ENCODE measurements at places on chromosomes 7 and 10.

- DNase-seq = no peak
Measured at GRCh38 chr7:16684935-16685334, 39.0 kb downstream of the BZW2 start.

GRCh38 chr10:6388261-6388893, 185.6 kb downstream of the PFKFB3 start:
- DNase-seq = no peak

DNA sequence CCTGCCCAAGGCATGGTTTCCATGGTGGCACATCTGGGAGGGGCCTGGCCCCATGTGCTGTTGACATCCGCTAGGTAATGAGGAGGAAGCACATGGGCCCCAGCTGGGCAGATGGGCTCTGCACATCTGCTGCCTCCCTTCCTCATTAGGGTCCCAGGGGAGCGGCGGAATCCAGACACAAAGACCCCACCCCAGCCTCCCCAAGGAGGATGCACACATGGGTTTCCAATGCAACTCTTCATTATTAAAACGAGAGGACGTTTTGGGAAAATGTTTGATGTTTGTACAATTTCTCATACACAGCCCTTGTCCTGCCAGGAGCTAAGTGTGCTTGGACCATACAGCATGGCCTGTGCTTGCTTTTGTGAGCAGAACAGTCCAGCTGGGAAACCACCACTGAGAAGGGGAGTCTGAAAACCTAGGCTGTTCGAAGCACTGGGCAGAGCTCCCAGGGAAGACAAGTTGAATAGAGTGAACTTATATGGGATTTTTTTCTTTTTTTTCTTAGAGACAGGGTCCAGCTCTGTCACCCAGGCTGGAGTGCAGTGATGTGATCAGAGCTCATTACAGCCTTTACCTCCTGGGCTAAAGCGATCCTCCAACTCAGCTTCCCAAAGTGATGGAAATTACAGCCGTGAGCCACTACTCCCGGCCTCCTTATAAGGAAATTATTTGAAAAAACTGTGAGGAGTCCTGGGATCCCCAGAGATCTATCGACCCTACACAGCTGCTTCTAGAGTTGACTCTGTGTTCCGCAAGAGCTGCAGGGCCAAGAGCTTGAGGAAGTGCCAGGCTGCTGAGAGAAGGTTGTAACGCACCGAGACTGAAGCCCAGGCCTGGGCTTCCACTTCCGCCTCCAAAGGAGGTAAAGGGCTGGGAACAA, 23.4 kb downstream of the FAM107B start:
- no peak for DNase-seq

DNA sequence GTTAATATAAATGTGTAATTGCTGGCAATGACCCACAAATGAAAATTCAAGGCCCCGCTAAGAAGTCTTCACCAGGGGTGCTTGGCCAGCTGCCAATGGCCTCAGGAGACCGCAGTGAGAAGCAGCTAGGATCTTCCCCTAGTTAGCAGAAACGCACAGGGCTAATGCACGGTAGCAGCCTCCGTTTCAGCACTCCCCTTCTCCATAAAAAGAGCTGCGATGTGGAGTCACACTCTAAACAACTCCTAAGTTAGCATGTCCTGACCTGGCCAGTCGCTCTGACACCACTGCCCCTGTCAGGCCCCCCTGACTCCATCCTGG, 139.0 kb downstream of the SEPTIN14 start:
- no peak for DNase-seq

DNA sequence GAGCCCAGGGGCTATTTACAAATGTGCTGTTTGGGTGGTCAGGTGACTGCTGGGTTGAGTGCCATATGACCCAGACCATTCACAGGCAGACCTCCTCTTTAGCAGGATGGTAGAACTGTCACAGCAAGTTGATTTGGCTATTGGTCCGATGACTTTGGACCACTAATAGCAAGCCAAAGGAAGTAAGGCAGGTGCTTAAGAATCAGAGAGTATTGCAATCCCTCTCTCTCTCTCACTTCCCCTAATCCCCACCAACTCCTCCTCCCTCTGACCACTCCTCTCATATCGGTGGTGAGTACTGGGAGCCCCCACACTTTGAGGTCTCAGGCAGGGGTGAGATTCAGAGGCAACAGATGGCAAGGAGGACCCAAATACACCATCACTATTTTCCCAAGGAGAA, 165.3 kb downstream of the TRIL start:
- DNase-seq = no peak

- no peak for DNase-seq
Measured at GRCh38 chr7:120254845-120255244, 18.1 kb upstream of the KCND2 start.

DNA sequence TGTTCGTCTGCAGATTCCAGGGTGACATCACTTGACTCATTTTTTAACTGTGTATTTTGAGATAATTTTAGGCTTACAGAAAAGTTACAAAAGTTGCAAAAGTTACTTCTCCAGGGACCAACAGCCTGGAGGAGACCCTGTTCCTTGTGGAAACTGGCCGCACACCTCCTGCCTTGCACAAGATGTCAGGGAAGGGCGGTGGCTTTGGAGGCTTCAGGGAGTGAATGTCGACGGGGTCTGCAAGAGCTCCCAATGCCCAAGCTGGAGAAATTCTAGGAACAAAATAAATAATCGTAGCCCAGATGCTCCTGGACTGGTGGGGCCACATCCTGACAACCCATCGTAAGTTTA, 62.2 kb upstream of the FAM20C start:
- DNase-seq = no peak

GRCh38 chr7:92025260-92025659, 84.6 kb downstream of the AKAP9 start:
- peak; percentile 58 for DNase-seq

GRCh38 chr7:27229448-27229847, 13.2 kb upstream of the EVX1 start:
- no peak for DNase-seq

GRCh38 chr7:106220307-106220706, 64.5 kb downstream of the NAMPT start:
- DNase-seq = no peak

DNA sequence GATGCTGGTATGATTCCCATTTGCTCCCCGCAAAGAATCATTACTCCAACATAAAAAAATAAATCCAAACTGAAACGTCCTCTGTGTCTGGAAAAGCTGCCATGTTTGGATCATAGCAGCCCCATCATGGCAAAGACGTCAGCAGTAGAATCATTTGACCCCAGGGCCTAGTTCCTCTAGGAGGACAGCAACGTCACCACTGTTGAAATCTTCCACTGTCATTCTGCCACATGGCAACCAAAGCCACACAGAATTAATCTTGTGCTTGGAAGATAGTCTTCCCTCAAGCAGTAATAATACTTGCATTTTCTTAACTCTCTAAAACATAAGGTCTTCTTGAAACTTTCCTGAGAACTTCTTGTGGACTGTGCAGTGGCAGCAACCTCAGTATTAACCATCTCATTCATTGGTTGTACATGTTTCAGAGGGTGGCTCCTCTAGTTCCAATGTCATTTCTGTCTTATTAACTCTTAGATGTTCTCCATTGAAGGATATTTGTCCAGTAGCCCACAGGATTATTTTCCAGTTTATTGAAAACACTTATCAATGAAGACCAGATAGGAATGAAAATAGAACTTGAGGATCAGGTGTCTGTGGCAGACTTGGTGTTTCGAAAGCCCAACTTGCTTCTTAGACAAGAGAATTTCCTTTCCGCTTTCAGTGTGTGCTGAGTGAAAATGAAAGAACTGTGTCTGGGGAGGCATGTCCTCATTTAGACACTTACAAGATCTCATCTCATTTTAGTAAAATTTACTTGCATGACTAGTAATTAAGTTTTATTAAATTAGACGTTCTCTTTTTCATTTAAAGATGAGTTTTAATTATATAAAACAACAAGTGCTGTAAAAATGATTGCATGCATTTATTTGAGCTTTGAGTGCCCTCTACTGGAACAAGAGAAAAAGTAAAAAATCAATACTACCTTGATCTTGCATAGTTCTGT, 28.9 kb upstream of the INHBA start:
- no peak for DNase-seq

DNA sequence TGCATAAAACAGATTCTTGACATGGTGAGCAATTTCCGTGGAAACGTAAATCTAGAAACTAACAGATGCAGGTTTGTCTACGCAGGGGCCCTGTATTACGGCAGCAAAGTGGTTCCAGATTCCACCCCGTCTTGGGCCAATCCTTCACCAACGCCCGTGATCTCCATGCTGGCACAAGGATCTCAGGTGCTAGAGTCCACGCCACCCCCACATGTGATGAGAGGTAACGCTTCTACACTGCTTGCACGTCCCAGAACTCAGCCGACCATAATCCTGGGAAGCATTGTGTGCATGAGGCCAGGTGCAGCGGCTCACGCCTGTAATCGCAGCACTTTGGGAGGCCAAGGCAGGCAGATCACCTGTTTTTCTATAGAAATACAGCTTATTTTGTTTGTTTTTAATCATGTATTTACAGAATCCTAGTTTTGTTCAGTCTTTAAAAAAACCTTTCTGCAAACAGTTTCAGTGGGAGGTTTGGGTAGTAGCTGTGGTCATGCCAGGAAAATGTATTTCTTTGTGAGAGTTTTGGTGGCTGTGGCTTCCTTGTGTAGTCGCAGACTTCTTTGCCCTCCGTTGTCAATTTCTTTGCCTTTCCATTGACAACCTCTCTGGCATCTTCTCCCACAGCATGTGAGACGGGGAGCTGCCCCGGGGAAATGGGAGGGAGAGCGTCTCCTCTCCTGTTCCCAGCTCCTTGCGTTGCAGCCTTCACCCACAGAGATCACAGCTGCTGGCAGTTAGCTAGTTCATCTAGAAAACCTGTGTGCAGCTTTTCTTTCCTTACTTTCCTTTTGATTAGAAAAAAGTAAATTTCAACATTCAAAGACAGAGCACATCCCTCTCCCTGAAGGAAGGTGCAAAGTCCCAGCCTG, 35.7 kb downstream of the ITIH2 start:
- DNase-seq = no peak

GRCh38 chr7:128266883-128267594, 26.0 kb downstream of the LEP start:
- DNase-seq = peak; percentile 79

DNA sequence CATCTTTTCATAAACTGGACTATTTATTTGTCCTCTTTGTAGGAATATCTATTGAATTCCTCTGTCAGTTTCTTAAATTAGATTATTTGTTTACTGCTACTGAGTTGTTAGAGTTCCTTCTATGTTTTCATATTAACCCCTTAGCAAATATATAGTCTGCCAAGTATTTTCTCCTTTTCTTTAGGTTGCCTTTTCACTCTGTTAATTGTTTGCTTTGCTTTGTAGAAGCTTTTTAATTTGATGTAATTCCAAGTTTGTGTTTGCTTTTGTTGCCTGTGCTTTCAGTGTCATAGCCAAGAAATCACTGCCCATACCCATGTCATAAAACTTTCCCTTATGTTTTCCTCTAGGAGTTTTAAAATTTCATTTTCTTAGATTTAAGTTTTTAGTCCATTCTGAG, 256.2 kb upstream of the SEMA3A start:
- DNase-seq = no peak

DNA sequence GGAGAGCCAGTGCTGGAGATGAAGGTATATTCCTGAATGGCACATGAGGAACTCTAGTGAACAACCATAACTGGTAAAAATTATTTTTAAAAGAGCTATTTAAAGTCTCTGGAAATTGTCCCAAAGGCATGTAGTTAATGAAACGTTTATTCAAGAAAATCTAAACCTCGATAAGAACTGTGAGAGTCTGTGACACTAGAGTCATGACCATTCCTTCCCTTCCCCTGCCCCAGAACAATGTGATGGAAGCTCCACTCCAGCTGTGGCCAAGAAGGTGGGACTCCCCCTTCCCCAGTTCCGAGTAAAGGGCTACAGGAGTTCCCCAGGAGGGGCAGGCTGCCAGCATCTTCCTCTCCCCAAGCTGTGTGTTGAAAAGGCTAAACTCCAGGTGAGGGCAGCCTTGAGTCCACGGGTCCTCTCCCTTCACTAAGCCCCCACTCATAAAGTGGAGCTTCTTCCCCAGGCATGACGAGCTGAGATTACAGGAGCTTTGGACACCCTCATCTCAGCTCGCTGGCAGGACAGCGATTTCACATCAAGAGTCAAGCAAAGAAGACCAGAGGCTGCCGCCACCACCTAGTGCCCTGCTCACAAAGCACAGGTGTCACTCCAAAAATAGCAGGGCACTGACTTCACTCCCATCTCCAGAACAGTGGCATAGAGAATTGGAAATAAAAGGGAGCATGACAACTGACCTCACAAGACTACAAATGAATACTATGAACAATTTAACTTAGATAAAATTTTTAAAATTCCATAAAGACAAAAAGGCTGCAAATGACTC, 68.5 kb downstream of the NHLRC2 start:
- DNase-seq = no peak

DNA sequence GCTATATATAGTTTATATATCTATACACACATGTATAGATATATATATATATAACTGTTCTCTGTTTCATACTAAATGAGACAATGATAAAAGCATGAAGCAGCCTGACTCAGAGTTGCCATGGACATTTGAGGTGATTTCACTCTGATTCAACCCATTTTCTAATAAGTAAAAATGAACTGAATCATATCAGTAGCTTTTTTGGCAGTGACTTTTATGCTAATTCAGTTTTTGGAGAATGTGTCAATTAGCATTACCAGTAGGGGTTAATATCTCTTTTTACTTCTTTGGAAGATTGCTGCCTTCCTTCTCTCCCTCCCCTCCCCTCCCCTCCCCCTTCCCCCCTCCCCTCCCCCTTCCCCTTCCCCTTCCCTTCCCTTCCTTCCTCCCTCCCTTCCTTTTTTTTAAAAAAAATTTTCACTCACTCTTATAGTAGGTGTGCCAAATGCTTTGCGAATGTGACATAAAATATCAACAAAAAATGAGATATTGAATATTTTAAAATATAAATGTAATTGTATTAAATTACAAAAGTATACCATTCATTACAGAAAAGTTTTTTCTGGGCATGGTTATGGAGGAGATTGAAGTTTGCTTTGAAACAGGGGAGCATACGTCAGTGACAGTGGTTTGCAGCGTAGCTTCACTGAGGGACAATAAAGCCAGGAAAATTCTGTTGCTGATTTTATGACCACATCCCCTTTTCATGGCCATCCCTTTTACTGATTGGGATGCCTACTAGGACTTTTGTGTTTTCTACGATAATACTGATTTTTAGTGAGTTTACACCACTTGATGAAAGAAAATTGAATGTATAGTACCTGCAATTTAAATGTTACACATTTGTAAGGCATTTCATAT, 64.0 kb upstream of the KLF6 start:
- DNase-seq = peak; percentile 62

GRCh38 chr7:66237906-66238772, 33.0 kb downstream of the TPST1 start:
- DNase-seq = peak; percentile 43
